Activated CD4-positive, CD25-positive, alpha-beta regulatory T cell treated with anti-CD3 and anti-CD28 coated beads, Interleukin-2, amount 50 U/mL, for 72 hours (primary cell): ENCODE measurements at places on chromosomes 7 and 10.

DNA sequence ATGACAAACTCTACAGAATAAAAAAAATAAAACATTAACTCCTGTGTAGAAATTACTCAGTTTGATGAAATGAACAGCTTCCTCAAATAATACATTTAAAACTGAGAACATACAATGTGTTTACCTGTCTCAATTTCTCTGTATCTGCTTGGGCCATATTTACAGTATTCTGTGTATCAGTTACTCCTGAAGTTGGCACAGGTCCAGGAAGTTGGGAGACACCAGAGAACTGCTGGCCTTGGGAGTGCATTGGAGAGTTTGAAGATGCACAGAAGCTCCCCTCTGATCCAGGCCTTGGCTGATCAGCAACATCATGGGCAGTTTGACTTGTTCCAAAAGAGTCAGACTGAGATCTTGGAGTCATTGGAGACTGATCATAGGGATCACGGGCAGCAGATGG lies 155.1 kb downstream of the GALNT11 start:
- DNase-seq: no peak

DNA sequence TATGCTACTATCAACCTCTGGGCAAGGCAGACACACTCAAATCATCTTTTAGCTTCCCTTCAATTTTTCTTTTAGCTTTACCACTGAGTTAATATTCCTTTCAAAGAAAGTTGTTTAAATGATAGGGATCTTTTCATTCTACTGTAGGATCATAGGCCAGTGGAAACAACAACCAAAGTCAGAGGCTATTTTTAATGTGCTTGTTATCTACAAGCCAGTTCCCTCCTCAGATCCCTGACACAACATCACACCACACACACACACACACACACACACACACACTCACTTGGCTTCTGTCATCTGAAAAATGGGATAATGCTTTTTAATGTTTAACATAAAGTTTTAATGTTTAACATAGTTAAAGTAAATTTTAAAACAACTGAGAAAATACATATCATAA lies 106.7 kb upstream of the CAV2 start:
- no peak for DNase-seq

DNA sequence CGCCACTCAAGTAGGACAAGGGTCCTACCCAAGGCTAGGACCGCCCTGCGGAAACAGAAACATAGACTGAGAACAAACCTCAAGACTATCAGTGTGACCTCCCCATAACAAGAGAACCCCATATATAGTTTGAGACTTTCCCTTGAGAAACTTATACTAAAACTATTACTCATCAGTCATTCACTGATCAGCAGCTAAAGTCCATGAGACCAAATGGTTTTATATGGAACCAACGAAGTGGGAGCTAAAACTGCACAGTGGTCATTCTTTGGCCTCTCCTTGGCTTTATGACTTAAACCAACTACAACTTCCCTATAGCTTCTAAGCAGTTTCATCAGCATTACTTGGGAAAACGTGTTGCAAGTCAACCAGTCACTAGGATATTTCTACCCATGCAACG lies 13.7 kb upstream of the ZSCAN21 start:
- no peak for DNase-seq

- no peak for DNase-seq
Measured at GRCh38 chr10:76282061-76283025, 850.9 kb downstream of the LRMDA start.

DNA sequence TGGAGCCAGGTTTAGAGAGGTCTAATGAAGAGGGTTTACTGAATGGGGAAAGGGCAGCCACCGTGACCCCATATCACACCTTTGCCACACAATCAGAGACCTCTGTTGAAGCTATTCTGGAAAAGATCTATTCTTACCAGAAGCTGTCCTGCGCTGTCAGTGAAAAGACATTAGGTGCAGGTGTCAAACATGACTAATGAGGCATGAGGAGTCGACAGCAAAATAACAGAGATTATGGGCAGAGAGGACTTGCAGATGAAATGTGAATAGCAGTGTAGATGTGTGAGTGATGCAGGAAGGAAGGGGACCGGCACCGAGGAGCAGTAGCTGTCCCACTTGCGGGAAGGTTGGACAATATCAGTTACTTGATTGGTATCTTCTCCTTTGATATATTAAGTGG lies 627.7 kb upstream of the GALNT17 start:
- no peak for DNase-seq
